ENCODE measurements at places on chromosomes 5 and 9.
A peak's percentile ranks its signal among the peaks of the same experiment; 100 is the strongest.

- DNase-seq: no peak
Observed at GRCh38 chr9:115262477-115262876, 144.5 kb upstream of the TNC start.

GRCh38 chr5:138338411-138339090 lies 485 bp downstream of the FAM53C start:
- DNase-seq: peak; percentile 11

- DNase-seq: no peak
Observed at GRCh38 chr5:126120939-126121338, 302.3 kb upstream of the GRAMD2B start.

DNA sequence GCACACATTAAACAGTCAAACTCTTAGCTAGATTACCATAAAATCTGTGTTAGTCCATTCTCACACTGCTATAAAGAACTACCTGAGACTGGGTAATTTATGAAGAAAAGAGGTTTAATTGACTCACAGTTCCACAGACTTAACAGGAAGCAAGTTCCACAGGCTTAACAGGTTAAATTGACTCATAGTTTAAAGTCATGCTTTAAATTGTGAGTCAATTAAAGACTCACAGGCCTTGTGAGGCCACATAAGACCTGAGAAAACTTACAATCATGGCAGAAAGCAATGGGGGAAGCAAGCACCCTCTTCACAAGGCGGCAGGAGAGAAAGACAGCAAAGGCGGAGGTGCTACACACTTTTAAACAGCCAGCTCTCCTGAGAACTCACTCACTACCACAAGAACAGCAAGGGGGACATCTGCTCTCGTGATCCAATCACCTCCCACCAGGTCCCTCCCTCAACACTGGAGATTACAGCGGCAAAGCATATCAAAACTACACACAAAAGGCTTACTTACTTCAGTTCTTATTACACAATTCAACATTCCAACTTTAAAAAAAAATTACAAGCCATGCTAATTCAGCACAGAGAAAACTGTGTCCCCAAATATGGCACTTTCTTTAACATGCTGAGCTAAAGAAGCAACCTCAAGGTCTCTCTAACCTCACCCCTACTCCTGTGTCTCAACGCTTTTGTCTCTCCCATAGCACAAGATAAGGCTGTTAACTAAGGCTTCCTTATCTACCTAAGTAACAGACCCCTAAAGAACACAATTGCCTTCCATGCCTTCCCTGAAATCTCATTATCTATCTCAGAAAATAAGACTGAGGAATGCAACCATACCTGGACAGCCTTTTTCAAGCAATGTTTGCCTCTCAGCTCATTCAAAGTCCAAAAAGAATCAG lies 805.1 kb downstream of the NR2F1-AS1 start:
- no peak for DNase-seq

- DNase-seq: no peak
Observed at GRCh38 chr5:133336121-133336968, 276.0 kb downstream of the FSTL4 start.

Data from stimulated activated CD4-positive, alpha-beta T cell treated with anti-CD3 and anti-CD28 coated beads, Interleukin-15, amount 100 ng/mL, for 24 hours (primary cell).